ENCODE measurements at places on chromosomes 5 and 9. TPM values are rescaled to one million over a fixed set of nuclear protein-coding genes. Genes with fewer than 3 reads are reported as not detected.

PPP2R2B gene
- polyA plus RNA-seq, result 0.07 TPM

XPA gene
- polyA plus RNA-seq, result 8.5 TPM

SLC4A9 gene
- 0.09 TPM for polyA plus RNA-seq

TMEM215 gene
- polyA plus RNA-seq, result not detected

SEMA6A gene
- 1.5 TPM for polyA plus RNA-seq

ARHGEF39 gene
- 0.29 TPM for polyA plus RNA-seq

BAAT gene
- polyA plus RNA-seq, result 0.08 TPM

VLDLR gene
- polyA plus RNA-seq, result 8.5 TPM

Measured in psoas muscle (tissue), 8 donors.